ENCODE measurements at places on chromosomes 4 and X.
A peak's percentile ranks its signal among the peaks of the same experiment; 100 is the strongest.

DNA sequence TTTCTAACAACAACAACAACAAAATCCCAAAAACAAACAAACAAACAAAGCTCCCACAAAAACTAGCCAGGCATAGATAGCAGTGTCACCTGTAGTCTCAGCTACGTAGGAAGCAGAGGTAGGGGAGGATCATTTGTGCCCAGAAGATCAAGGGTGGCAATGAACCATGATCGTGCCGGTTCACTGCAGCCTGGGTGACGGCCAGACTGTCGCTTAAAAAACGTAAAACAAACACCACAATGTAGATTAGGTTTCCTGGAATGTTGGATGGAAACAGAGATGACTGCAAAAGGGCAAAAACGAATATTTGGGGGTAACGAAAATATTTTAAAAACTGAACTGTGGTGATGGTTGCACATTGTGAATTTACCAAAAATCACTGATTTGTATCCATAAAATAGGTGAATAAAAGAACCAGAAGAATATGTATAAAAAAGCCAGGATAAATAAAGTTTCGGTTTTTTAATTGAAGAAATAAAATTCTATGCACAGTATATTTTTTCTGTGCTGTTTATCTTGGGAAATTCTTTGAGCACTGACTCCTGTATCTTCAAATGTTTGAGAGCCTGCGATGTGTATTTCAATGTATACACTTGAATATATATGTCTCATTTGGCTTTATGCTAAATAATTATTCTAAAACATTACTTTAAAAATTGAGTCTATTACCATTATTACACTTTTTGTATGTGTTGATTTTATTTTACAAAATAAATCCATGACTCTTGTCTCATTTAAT, 1477.0 kb downstream of the PCDH7 start:
- no peak for DNase-seq

DNA sequence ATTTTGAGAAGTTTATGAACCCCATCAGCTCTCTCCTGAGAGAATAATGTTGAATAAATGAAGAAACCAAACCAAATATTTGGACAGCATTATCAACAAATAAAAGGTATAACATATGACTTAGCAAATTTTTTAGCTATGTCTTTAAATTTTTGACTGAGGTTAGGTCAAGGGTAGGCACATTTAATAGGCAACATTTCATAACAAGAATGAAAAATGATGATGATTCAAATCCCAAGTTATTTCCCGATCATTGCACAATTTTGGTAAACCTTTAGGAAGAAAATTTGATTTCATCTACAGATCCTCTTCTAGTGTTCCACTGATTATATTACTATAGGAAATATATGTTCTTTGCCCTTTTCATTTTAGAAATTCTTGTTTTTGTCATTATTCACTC, 123.7 kb upstream of the TLR3 start:
- DNase-seq: no peak

GRCh38 chr4:146054676-146055075, 116.1 kb upstream of the ZNF827 start:
- no peak for DNase-seq

- no peak for DNase-seq
Observed at GRCh38 chrX:138788771-138789170, 77.3 kb upstream of the FGF13 start.

- DNase-seq: no peak
Observed at GRCh38 chrX:115898382-115899001, 272.1 kb upstream of the AGTR2 start.

- DNase-seq: no peak
Observed at GRCh38 chrX:2761246-2761645, 9.4 kb downstream of the XG start.

- no peak for DNase-seq
Observed at GRCh38 chrX:123277347-123277746, 93.3 kb downstream of the GRIA3 start.

GRCh38 chr4:17497890-17498523, 13.9 kb downstream of the QDPR start:
- DNase-seq: no peak

DNA sequence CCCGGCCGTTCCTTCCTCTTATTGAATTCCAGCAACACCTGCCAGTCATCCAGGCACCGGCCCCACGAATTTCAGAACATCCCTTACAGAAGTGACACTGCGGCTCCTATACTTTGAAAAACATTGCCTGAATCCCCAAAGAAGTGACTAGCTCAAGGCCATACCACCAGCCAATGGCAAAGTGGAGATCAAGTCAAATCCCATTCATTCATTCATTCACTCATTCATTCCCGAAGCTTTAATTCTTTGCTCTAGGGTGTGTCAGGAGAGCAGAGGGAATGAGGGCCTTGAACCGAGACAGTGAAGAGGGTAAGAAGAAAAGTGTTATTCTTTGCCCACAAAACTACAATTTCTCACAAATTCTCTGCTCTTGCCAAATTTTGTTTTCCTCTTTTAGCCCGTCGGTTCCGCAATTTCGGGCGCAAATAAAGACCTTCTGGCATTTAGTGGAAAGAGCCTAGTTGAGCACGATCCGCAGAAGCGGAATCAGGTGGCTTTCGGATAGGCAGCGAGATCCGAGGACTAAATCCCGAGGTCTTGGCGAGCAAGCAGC, 824 bp upstream of the HMGB3 start:
- no peak for DNase-seq

- DNase-seq: no peak
Observed at GRCh38 chr4:77446601-77447000, 159.0 kb upstream of the CXCL13 start.

DNA sequence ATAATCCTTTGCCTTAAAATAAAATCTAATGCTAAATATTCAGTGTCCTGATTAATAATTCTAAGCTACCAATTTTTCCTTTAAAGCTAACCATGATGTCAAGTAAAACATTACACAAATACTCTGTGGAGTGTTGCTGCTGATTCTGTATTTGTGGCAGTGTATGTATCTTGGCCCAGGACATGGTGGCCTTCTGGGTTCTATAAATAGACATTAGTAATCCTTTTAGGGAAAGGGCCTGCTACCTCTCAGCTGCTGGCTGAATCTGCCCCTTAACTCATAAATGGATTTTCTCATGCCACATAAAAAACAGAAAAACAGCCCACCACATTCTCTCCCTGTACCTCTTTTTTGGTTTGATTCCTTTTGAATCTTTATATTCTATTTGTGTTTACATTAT, 1.2 kb upstream of the XK start:
- no peak for DNase-seq

DNA sequence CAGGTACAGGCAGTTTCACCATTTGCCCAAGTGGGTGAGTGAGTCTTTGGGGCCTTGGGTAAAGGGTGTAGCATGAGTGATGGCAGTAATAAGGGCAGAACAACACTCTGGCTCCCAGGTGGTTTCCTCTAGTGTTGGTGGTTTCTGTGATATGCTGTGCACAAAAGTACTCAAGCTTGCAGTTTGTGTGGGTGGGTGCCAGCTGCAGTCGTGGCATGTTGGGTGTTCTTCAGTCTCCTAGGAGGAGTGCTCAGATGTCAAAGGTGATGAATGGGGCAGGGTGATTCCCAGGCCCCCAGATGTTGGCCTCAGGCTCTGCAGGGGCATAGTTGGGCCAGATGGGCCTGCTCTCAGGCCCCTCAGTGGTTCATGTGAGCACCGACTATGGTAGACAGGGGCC, 166.1 kb upstream of the KLF8 start:
- no peak for DNase-seq

DNA sequence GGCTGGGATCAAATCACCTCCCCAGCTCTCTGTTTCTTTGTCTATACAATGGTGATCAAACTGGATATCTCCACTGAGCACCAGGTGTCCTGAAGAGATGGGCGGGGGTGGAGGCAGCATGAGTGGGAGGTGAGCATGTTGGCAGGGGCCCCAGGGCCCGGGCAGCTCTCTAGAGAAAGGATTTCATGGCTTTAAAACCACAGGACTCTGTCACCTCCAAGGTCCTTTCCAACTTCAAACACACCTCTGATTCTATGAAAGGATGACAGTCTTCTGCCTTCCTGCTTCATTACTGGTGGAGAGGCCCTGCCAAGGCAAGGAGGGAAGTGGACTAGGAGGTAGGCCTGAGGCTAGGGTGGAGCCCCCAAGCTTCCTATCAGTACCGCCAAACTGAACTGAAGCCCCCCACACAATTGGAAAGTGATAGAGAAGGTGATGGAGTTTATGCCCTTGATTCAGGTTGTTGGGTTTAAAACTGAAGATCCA, 38.6 kb downstream of the TRIM2 start:
- DNase-seq: no peak

DNA sequence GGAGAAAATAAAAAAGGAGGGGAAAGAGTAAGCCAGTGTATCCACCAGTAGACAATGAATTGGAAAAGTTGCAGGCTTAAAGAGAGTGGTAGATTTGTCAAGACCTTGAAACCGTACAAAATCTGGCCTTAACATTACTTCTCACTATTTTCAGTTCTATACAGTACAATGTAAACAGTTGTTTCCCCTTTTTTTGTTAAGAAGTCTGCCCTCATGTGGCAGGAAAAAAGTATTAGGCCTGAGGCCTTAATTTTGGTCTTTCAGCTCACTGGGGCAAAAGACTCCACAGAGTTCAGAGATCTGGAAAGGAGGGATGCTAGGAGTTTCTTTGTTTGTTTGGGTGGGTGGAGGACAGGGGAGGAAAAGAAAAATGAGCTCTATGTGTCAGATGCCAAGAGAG, 92.8 kb upstream of the CCDC160 start:
- DNase-seq: peak; percentile 0

DNA sequence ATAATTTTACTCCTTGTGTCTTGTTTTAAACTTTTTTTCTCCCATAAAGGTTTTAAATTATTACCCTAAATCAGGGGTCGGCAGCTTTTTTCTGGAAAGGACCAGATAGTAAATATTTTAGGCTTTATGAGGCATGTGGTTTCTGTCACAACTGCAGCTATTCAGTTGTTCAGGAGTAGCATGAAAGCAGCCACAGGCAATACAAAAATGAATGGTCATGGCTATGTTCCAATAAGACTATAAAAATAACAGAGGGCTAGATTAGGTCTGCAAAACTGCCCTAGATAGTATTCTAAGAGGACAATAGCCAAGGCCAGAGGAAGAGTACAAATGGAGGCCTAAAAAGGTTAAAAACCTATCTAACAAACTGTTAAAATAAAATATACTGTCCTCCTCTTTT, 24.6 kb downstream of the HERC5 start:
- DNase-seq: no peak

DNA sequence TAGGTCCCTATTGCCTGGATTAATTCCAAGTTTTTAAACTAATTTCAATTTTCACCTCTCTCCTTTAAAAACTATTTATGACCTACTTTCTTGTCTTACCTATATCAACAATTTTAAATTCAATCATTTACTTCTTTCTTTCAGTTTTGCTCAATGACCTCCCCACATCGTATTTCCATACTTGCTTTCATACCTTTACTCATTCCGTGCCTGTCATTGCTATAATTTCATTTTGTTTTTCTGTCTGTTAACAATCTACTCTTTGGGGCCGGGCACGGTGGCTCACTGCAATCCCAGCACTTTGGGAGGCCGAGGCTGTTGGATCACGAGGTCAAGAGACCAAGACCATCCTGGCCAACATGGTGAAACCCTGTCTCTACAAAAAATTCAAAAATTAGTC, 781.1 kb downstream of the FSTL5 start:
- DNase-seq: no peak

GRCh38 chr4:95572304-95572991, 23.7 kb upstream of the UNC5C start:
- DNase-seq: no peak

DNA sequence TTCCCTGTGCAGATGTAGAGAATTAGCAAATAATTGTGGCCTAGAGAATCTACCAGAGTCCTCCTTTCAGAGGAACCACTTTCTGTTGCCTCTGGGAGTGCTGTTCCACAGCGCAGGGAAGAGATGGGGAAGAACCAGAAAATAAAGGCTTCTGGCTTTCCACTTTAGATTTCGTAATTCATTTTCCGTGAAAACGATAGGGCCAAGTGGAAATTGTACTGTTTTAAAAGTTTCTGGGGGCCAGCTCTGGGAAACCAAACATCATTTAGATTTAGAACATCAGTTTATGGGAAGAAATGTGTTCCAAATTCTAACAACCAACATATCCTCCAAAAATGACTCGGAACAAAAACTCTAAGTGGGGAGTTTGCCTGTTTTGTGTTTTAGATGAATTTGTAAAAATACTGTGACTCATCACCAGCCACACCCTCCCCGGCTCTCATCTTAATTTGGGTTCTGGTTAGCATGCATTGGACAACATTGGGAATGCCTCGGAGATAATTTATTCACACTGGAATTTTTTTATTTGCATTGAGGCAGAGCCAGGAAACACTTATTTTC, 65.2 kb upstream of the LNX1 start:
- no peak for DNase-seq

GRCh38 chr4:79869597-79870237, 203.3 kb downstream of the ANTXR2 start:
- DNase-seq: no peak

DNA sequence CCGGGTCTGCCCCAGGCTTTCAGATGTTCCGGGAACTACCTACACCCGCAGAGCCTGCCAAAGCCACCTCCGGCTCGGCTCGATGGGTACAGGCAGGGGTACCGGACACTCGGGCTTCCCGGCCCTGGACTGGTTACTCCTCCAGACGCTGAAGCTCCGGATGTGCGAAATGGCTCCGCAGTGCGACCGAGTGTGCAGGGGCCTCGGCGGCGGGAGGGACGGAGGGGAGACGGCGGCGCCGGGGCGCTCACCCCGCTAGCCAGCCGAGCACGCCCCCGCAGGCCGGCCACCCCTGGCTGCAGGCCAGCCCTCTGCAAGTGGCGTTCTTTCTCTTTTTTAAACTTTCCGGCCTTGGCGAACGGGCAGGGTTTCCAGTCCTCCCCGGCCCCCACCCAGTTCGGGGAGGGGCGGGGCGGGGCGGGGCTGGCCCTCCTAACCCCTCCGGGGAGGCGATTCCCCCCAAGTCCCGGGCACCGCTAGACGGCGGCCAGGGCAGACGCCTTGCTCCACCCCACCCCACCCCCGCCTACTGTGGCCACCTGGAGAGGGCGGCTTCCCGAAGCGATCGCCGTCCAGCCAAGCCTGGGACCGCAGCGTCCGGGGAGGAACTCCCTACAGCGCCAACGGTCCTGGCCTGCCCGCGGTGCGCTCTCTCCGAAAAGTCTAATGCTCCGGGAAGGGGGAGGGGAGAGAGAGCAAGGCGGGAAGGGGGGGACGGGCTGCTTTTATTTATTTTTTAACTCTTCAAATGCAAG, 7.5 kb downstream of the BCOR start:
- DNase-seq: no peak

- DNase-seq: no peak
Observed at GRCh38 chr4:8898419-8898818, 26.8 kb upstream of the HMX1 start.

GRCh38 chr4:186807808-186808629, 84.4 kb upstream of the FAT1 start:
- no peak for DNase-seq

All from CD4-positive, alpha-beta T cell treated with Interleukin-15 for 4 hours (primary cell).